ENCODE measurements at places on chromosomes 3 and 15. TPM values are rescaled to one million over a fixed set of nuclear protein-coding genes. Genes with fewer than 3 reads are reported as not detected.

DNA sequence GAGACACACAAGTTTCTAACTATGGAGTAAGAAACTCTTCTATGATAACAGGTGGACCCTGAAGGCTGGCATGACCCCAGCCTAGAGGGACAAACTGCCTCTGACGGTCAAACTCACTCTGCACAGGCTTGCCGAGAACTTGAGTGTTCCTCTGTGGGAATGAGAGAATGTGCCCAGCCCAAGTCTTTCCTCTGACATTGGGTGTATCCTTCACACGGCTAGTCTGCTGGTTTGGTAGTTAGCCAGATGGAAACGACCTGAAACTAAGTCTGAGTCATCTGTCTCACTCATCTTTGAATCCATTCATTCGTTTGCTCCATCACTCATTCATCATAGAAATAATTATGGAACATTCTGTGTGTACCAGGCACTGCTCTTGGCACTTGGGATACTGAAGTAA lies 198.4 kb downstream of the ATP10A start:
- no peak for DNase-seq

GRCh38 chr15:97966246-97966645 lies 5.7 kb downstream of the ARRDC4 start:
- no peak for DNase-seq

DNA sequence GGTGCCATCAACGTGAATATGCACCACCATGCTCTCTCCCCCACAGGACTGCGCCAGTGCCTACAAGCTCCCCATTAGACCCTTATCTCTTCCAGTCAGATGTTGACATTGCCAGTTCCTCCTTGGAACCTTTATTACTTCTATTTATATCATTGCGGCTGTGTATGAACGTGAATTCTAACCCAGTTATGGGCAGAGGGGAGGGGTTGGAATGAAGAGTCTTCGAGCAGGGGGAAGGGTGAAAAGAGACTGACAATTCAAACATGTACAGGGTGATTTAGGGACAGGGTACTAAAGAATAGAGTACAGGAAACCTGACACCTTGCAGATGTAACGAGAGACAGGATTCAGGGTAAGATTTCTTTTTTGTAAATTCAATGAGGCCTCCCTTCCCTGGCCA lies 41.8 kb upstream of the ST6GAL1 start:
- DNase-seq: no peak

REC114 gene
- total RNA-seq: not detected

- DNase-seq: no peak
These were observed 161.3 kb downstream of the AKAP13 start for GRCh38 chr15:85541744-85542143.

- no peak for DNase-seq
These were observed at the start of gene GADL1 for GRCh38 chr3:30894521-30895251. Gene GADL1, minus strand, starts transcription at chr3:30894661. Its CDS starts 47 bp downstream, at chr3:30894614.

DNA sequence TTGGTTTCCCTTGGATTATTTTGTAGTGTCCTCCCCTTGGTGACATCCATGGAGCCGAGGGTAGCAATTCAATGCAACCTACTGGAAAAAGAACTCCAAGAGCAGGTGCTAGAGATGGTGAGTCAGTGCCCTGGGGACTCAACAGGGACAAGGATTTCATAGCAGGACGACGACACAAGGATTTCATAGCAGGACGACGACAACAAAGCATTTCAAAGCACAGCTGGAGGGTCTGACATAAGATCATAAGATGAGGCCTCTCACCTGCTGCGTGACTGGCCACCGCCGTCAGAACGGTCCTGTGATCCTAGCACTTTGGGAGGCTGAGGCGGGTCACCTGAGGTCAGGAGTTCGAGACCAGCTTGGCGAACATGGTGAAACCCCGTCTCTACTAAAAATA lies 22.5 kb downstream of the NRROS start:
- DNase-seq: no peak

DNA sequence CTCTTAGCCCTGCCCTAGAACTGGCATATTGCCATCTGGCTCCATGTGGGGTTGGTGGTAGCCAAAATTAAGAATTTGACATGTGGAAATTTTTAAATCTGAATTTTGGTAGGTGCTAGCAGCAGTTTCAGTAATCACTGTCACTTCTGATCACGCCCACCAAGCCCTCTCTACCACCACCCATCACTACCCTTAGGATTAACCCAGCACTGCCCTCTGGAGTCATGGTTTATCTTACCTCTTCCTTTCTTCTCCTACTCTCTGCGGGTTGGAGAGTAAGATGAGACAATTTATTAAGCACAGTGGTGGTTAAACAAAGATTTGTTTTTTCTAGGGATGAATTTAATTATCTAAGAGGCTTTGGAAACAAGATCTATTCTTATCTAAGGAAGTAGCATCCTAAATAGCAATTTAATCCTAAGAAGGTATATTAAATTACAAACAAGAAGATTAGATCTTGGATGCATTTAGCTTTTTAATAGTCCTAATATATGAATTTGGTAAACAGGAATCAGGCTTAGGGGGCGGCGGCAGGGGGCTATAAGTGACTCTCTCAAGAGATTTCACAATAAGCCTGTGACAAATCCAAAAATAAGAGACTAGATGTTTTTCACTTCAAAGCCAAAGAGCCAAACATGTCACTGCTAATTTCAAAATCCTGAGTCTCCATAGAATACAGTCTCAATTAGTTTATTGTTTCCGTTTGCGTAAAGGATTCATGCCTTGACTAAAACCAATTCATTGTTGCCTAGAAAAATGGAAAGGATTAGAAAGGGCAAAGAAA lies 498.4 kb upstream of the UBE2E2 start:
- DNase-seq: no peak

GRCh38 chr15:90316139-90316538 lies 35.9 kb upstream of the ZNF774 start:
- no peak for DNase-seq

DNA sequence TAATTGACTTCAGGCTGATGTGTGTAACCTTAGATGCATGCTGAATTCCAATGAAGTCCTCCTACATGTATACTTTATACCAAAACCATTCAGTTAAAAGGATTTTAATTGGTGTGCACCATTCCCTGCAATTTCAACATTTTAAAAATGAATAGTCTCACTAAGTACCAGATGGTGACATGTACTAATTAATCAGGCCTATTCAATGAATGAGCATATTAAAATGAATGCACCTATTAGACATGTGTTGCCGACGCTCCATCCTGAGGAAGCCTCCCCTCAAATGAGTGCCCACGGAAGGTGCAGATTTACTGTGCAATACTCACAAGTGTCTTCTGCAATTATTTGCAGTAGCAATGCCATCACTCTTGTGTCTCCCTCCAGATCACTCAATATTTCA lies 124.7 kb upstream of the TSPAN3 start:
- no peak for DNase-seq

TPRG1 gene
- total RNA-seq: 18.3 TPM

CIB2 gene
- total RNA-seq: 5.6 TPM

GRCh38 chr3:45473841-45474240 lies 85.5 kb downstream of the LARS2 start:
- DNase-seq: no peak

- no peak for DNase-seq
These were observed 42.2 kb upstream of the CD47 start for GRCh38 chr3:108133048-108133369.

RAP2B gene
- 20.0 TPM for total RNA-seq

DNA sequence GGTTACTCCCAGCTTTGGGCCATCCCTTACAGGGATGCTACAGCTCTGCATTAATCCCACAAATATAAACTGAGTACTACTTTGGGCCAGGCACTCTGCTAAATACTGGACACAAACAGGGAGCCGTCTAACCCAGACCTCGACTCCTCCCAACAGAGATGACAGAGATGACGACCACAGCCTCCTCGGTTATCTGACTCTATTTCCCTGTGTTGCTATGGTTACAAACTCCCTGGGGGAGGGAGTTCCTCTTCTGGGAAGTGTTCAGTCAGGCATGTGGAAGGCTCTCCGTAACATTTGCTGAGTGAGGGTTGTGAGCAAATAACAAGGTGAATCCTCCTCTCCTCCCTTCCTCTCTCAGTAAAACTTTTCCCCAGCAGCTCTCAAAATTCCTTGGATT lies 6.7 kb upstream of the CMTM7 start:
- DNase-seq: no peak

DNA sequence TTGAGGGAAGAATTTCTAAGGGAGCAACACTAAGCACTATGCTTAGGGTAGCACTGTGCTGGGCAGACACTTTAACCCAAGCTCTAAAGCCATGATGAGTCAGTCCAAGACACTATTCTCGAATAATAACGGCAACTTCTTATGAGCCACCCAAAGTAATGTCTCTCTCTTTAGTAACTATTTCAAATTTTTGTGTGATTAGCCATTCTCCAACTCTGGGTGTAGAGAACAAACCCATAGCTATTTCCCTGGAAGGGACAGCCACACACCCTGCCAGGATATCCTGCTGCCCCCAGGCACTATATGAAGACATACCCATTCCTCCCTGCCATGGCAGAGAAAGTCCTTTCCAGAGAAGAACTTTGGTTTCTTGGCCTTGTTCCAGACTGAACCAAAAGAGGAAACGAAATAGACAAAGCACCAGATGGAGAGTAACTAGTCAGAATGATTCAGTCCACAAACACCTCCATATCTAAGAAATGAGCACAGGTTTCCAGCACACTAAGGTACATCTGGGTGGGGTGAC lies 384.9 kb upstream of the THBS1 start:
- DNase-seq: no peak
